ENCODE measurements at places on chromosomes 4 and X. TPM values are rescaled to one million over a fixed set of nuclear protein-coding genes. Genes with fewer than 3 reads are reported as not detected.
A peak's percentile ranks its signal among the peaks of the same experiment; 100 is the strongest.

- no peak overlapping the region for H3K4me3 ChIP-seq
- H3K27ac ChIP-seq, result no peak overlapping the region
- H3K27me3 ChIP-seq, result no peaks in the 10 kb centered on the region
- H3K4me1 ChIP-seq, result no peaks in the 10 kb centered on the region
- DNase-seq, result no peak
Measured at GRCh38 chr4:34644579-34645115, 1599.7 kb downstream of the ARAP2 start.

GRCh38 chr4:176794651-176795050 lies 1.9 kb upstream of the VEGFC start:
- no peak overlapping the region for H3K27ac ChIP-seq
- no peak for DNase-seq
- H3K4me1 ChIP-seq, result no peaks in the 10 kb centered on the region

Gene ASB11
- not detected for polyA plus RNA-seq

Gene SLC7A11
- polyA plus RNA-seq, result 0.07 TPM

Gene NAP1L5
- polyA plus RNA-seq, result 0.41 TPM

DNA sequence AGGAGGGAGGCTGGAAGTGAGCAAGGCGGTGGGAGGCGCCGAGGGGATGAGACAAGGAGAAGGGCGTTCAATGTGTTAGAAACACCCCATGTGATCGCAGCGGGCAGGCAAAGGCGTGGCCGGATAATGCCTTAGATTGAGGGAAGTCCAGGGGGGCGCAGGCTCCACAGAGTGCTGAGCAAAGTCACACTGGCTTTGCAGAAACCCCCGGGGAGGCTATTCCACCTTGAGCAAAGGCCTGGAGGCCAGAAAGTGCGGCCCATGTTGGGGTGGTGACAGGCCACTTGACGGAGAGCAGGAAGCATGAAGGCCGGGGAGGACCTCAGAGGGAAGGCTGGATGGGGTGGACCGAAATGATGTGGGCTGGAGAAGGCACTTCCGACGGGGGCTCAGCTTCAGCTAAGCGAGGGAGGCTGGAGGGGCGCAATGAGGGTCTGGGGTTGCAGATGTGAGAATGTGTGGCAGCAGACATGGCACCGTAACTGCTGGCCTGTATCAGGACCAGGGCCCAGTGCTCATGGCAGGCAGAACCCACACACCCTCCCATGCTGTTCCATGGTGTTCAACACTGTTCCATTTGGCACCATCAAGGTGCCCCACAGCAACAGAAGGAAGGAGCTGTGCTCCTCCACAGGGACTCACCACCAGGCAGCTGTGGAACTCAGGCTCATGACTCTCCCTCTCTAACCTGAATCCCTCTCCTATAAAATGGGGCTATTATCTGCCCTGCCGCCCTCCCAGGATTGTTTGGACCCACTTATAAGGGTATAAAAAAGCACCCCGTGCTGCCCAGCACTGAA lies 50.3 kb downstream of the HMX1 start:
- no peaks in the 10 kb centered on the region for H3K4me1 ChIP-seq
- no peaks in the 10 kb centered on the region for H3K36me3 ChIP-seq
- H3K27ac ChIP-seq, result no peak overlapping the region
- no peaks in the 10 kb centered on the region for H3K27me3 ChIP-seq

DNA sequence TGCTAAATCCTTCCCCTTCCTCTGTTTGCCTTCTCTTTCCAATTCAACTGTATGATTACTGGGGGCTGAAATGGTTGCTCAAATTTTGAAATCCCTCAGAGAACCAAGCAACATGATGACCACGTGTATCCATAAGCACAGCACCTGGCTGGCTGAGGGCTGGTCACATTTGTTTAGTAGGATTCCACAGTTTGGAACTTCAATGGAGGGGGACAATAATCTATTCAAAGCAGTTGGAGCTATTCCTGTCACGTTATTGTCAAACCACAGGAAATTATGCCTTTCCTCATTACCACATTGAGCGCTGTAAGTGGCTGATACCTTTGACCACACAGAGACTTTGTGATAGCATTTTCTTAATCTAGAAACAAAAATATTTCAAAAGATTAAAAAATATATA lies 7.0 kb downstream of the TMSB4X start:
- peaks cover 6% of the 10 kb centered on the region for H3K36me3 ChIP-seq
- H3K4me3 ChIP-seq, result no peak overlapping the region
- peak overlapping the region; percentile 9 for H3K27ac ChIP-seq
- no peak for DNase-seq
- H3K4me1 ChIP-seq, result peaks cover 40% of the 10 kb centered on the region

DNA sequence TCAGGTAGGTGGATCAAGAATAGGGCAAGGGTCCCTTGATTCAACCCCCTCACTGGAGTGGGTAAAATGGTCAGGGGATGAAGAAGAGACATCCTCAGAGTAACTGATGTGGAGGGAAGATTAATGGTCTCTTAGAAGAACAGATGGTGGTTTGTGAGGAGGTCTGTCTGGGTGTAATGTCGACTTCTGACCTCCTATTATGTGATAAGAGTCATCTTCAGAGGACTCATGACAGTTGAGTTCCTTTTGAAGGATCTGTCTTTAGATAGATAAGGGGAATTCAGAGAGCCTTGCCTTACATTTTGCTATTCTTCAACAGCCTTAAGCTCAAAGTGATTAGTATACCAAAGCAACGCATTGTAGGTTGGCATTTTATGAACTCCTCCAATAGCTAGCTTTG lies 27.1 kb upstream of the MAGEA8 start:
- H3K4me3 ChIP-seq, result no peak overlapping the region
- no peak for DNase-seq
- no peaks in the 10 kb centered on the region for H3K4me1 ChIP-seq

DNA sequence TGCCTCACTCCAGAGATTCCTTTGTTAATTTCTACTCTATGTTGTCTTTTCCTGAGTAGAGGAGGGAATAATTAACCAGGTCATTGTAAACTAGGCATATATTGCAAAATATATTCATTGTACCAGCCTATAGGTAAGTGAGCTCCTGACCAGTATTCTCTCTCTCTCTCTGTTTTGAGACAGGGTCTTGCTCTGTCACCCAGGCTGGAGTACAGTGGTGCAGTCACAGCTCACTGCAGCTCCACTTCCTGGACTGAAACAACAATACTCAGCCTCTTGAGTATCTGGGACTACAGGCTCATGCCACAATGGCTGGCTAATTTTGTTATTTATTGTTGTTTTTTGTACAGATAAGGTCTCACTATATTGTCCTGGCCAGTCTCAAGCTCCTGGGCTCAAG lies 198.3 kb downstream of the ARAP2 start:
- H3K27ac ChIP-seq, result no peak overlapping the region
- no peaks in the 10 kb centered on the region for H3K27me3 ChIP-seq
- no peak for DNase-seq
- H3K4me3 ChIP-seq, result no peak overlapping the region
- no peaks in the 10 kb centered on the region for H3K36me3 ChIP-seq
- H3K4me1 ChIP-seq, result no peaks in the 10 kb centered on the region

- no peak overlapping the region for H3K4me3 ChIP-seq
- H3K4me1 ChIP-seq, result no peaks in the 10 kb centered on the region
- H3K27ac ChIP-seq, result no peak overlapping the region
Measured at GRCh38 chr4:33072298-33073089, 2352.3 kb downstream of the PCDH7 start.

- no peak for DNase-seq
- H3K36me3 ChIP-seq, result no peaks in the 10 kb centered on the region
- no peak overlapping the region for H3K27ac ChIP-seq
- H3K27me3 ChIP-seq, result no peaks in the 10 kb centered on the region
- H3K4me3 ChIP-seq, result no peak overlapping the region
- H3K4me1 ChIP-seq, result no peaks in the 10 kb centered on the region
Measured at GRCh38 chr4:89754531-89754930, 82.4 kb downstream of the SNCA start.

DNA sequence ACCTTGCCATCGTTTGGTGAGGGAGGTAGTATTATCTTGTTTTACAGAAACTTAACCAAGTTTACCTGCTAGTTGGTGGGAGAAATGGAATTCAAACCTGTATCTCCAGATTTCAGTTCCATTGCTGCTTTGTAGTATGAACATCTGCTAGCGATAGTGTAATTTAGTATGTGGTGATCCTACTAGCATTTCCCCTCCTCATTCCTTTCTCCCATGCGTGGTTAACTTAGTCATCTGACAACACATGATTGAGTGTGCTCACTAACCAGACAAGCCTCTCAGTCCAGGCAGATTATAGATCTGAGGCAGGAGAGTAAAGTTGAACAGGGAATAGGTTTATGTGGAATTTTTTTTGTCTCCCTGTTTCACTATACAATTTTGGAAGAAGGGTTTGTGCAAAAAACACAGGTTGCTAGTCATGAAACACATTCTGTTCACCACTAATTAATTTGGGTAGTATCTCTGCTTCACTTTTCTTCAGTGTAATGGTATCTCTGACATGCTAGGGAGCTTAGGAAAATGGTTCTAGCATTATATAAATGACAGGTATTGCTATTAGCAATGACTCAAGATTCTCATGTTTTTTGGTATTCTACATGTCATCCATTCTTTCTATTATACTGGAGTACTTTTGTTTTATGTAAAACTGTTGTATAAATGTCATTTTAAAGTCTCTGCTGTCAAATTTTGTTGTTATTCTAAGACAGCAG lies 21.7 kb downstream of the RBPJ start:
- no peak overlapping the region for H3K27ac ChIP-seq
- no peaks in the 10 kb centered on the region for H3K36me3 ChIP-seq
- H3K4me1 ChIP-seq, result peaks cover 13% of the 10 kb centered on the region
- DNase-seq, result peak; percentile 30

GRCh38 chr4:159383562-159383931 lies 280.7 kb downstream of the RAPGEF2 start:
- DNase-seq, result no peak
- no peak overlapping the region for H3K27ac ChIP-seq
- no peaks in the 10 kb centered on the region for H3K27me3 ChIP-seq
- H3K4me1 ChIP-seq, result no peaks in the 10 kb centered on the region

- peak overlapping the region; percentile 50 for H3K27ac ChIP-seq
- peak overlapping the region; percentile 67 for H3K4me3 ChIP-seq
- DNase-seq, result peak; percentile 75
- peaks cover 8% of the 10 kb centered on the region for H3K4me1 ChIP-seq
Measured at GRCh38 chr4:139266583-139267257, 13.3 kb downstream of the MGARP start.

GRCh38 chr4:55661398-55662056 lies 25.4 kb upstream of the NMU start:
- DNase-seq, result no peak
- no peaks in the 10 kb centered on the region for H3K36me3 ChIP-seq
- H3K4me3 ChIP-seq, result no peak overlapping the region
- no peak overlapping the region for H3K27ac ChIP-seq
- no peaks in the 10 kb centered on the region for H3K4me1 ChIP-seq
- H3K27me3 ChIP-seq, result no peaks in the 10 kb centered on the region

Gene UGT2A1
- polyA plus RNA-seq, result not detected

- no peak overlapping the region for H3K4me3 ChIP-seq
- no peaks in the 10 kb centered on the region for H3K4me1 ChIP-seq
- H3K27me3 ChIP-seq, result no peaks in the 10 kb centered on the region
- no peak for DNase-seq
- H3K27ac ChIP-seq, result no peak overlapping the region
- H3K36me3 ChIP-seq, result no peaks in the 10 kb centered on the region
Measured at GRCh38 chrX:136076942-136077341, 70.4 kb upstream of the FHL1 start.

Gene CDS1
- 0.15 TPM for polyA plus RNA-seq

- H3K27ac ChIP-seq, result no peak overlapping the region
- H3K4me1 ChIP-seq, result no peaks in the 10 kb centered on the region
- H3K36me3 ChIP-seq, result no peaks in the 10 kb centered on the region
- no peaks in the 10 kb centered on the region for H3K27me3 ChIP-seq
- no peak overlapping the region for H3K4me3 ChIP-seq
Measured at GRCh38 chr4:145436114-145436513, 45.5 kb upstream of the SMAD1 start.

Gene CXCL5
- not detected for polyA plus RNA-seq

Gene AFF2
- 0.08 TPM for polyA plus RNA-seq

- no peaks in the 10 kb centered on the region for H3K27me3 ChIP-seq
- no peaks in the 10 kb centered on the region for H3K4me1 ChIP-seq
- DNase-seq, result no peak
Measured at GRCh38 chrX:34487364-34487763, 169.7 kb downstream of the TMEM47 start.

GRCh38 chr4:177100307-177100706 lies 209.4 kb upstream of the NEIL3 start:
- H3K27ac ChIP-seq, result no peak overlapping the region
- H3K36me3 ChIP-seq, result no peaks in the 10 kb centered on the region
- H3K4me1 ChIP-seq, result no peaks in the 10 kb centered on the region
- no peak overlapping the region for H3K4me3 ChIP-seq
- no peak for DNase-seq

DNA sequence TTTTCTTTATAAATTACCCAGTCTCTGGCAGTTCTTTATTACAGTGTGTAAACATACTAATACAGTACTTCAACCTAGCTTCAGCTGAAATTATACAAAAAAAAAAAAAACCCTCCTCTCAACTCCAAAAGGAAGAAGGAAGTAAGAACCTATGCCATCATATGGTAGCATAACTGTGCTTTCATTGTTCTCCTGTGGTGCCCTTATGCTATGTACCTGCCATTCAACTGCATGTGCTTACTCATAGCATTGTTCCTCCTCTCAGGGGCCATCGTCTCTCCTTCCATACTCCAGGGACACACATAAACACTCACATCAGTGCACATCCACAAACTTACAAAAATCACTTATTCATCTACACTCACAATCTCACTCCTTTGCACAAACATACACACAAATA lies 470.1 kb upstream of the HS3ST1 start:
- no peak overlapping the region for H3K4me3 ChIP-seq
- no peak for DNase-seq
- H3K36me3 ChIP-seq, result no peaks in the 10 kb centered on the region
- no peak overlapping the region for H3K27ac ChIP-seq

GRCh38 chr4:163295138-163295537 lies 37.3 kb downstream of the NPY1R start:
- no peaks in the 10 kb centered on the region for H3K4me1 ChIP-seq
- H3K36me3 ChIP-seq, result no peaks in the 10 kb centered on the region
- H3K4me3 ChIP-seq, result no peak overlapping the region

- H3K36me3 ChIP-seq, result no peaks in the 10 kb centered on the region
- DNase-seq, result no peak
- H3K27me3 ChIP-seq, result no peaks in the 10 kb centered on the region
- H3K27ac ChIP-seq, result no peak overlapping the region
- no peaks in the 10 kb centered on the region for H3K4me1 ChIP-seq
Measured at GRCh38 chrX:67100031-67100884, 443.6 kb upstream of the AR start.

Gene USP46
- polyA plus RNA-seq, result 3.9 TPM
